WTC11 (cell line): ENCODE measurements at places on chromosomes 13 and 19.
A peak's percentile ranks its signal among the peaks of the same experiment; 100 is the strongest.

DNA sequence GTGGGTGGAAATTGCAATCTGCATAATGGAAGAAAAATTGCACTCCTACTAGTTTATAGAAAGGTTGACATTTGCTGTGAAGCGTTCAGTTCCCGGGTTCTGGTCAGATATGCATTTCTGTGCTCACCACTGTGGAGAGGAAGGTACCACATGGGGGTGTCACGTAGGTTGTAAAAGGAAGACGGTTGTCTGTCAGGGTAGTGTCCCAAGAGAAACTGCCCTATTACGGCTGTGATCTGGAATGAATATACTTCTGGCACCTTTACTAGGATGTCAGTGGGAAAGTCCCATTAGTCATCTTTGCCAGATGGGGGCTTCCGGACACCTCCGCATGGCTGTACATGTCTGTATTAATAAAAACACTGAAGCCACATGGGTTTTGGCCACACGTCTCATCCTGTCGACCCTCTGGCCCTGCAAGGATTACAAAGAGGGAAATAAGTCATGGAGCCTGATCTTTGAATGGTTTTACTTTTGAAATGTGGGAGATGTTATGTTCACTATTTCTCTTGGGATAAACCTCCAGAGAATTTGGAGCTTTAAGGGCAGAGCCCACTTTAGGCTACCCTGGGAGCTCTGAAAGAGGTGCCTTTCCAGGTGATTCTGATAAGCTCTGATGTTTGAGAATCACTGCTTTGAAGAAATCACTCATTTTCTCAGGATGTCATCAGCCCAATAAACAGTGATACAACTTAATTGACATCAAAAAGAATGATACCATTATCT is 133.9 kb downstream of the AKAP11 start:
- no peak for DNase-seq

GRCh38 chr19:8366121-8366581 is 2.2 kb downstream of the ANGPTL4 start:
- no peak for DNase-seq

DNA sequence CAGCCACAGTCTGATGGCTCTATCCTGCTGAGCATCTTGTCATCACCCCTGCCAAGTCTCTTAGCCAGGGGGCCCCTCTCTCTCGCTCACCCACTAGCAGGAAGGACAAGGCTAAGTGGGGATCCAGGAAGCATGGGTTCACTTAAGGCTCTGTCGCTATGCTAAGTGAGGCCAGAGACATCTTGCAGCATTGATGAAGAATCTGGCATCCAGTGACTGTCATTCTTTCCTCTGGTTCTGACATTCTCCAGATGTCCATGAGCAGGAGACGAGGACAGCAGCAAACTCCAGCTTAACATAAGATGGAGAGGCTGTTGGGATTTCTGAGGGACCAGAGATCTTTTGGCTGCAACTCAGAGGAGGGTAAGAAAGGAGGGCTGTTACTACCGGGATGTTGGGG is 230.2 kb downstream of the TSHZ3 start:
- DNase-seq: no peak

DNA sequence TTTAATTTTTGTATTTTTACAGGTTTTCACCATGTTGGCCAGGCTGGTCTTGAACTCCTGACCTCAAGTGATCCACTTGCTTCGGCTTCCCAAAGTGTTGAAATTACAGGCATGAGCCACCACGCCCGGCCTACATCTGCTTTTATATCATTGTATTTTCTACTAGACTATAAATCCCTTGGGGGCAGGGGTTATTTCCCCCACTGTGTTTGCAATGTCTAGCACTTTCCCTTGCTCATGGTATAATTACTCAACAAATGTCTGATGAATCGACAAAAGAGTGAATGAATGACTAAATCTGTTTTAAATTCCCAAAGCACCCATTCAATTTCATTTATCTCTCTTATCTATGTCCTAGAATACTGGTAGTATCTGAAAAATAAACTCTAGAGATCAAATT is 244.5 kb upstream of the CSNK1A1L start:
- no peak for DNase-seq

DNA sequence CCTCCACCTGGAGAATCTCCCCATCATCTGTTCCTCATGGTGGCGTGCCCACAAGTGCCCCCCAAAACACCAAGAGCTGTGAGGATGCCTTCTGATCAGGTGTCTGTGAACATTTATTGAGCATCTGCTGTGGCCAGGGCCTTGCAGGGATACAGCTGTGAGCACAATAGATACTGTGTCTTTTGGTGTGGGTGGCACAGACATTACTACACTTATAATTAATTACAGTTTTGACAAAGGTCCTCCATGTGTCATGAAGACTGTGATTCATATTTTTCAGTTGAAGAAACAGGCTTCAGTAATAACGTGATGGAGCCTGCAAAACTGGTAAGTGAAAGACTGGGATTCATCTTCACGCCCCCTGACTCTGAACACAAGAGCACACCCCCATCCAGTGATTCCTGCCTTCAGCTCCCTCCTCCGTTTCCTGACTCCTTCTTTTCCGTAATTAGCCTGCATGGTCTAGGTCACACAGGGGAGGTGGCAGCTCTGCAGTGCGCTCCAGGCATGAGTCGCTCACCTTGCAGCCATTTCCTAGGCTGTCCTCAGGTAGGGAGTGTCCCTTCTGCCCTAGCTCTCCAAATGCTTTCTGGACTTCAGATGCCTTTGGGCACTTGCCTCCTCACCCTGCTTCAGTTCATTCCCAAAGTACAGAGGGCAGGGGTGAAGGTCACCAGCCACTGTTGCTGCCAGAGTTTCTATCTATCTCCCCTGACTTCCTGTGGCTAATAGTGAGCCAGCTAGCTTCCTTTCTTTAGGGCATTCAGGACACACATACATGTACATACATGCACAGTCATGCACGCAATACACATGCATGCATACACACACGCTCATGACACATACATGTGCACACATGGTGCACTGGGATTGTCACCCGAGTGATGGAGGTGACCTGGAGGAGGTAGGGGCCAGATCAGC is 66.5 kb downstream of the SIAH3 start:
- no peak for DNase-seq

DNA sequence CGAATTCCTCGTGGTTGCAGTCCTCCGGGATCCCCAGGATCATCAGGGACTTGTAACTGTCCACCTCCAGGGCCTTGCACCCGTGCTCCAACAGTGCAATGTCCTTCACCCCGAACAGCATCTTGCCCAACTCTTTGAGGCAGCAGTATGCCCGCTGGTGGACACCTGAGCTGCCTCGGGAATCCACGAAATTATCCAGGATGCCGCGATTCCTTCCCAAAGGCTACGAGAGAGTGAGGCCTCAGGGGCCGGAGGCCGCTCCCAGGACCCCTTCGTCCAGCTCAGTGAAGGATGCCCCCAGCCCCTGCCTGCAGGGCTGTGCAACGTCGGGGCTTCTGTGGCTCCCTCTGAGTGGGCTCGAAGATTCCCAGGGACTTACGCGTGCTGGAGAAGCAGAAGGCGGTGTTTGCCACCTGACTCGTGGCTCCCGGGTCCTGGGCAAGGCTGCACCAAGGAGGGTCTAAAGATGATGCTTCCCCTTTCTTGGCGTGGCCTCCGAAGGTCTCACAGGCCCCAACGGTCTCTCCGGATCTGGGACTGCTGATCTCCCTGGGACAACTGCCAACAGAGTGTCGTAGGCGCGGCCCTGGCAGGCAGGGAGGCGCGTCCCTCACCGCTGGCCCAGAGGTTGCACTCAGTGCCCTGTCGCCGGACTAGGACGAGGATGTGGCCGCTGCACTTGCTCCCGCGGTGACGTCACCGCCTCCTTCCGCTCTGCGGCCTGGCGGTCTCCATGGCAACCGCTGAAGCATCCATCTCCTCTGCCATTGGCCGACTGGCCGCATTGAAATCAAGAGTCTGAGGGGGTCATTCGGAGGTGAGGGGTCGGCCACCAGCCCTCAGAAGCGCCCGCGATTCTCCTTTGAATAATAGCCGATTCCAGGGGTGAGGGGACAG is at the start of gene PNMA8C:
Gene PNMA8C, minus strand, starts transcription at position 698 of the 897 bp plus-strand sequence. Its CDS starts 577 bp downstream, at position 121.
- DNase-seq: peak; percentile 93

DNA sequence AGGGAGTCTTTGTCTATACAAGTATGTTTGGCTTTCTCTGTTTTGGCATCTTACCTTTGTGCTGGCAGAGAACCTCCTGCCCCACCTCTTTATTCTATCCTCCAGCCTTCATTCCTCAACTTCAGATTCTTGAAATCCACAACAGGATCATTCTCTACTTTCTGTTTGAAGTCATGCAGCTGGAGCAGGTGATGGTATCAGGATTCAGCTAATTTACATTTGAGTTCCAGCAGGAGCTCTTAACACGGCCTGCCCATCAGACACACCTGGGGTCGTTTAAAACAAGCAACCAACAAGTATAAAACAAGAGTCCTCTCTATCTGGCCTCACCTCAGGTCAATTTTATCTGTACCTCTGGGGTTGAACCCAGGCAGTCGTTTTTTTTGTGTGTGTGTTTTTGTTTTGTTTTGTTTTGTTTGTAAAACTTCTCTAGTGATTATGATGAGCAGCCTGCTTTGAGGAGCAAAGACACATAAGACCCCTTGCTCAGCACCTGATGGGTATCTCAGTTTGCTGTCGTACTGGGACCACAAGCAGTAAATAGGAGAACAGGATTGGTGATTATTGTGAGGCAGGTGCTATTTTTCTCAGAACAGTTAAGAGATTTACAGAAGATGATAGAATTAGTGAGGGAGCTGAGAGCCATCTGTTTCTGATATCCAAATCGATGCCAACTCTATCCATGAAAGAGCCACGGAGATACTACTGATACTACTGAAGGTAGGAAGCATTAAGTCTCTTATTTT is 78.4 kb downstream of the GPC6 start:
- no peak for DNase-seq

DNA sequence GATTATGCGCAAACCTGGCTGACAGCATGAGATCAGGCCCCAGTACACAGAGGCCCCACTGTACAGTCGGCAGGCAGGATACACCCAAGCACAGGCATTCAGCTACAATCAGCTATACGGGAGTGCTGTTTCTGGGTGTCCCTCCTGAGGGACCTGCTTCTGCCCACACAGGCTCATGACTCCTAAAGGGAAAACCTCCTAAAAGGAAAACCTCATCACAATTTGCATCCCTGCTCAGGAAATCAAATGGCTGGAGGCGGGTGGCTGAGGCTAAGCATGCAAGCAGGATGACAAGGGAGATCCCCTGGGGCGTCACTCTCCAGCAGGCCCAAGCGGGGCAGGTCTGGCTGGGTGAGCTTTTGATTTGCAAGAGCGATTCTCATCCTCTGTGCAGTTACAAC is 99.8 kb downstream of the CRYL1 start:
- DNase-seq: no peak

- no peak for DNase-seq
These were observed 27.2 kb upstream of the CALM3 start for GRCh38 chr19:46573679-46574498.

GRCh38 chr13:83753912-83754624 is 128.2 kb downstream of the SLITRK1 start:
- DNase-seq: no peak

DNA sequence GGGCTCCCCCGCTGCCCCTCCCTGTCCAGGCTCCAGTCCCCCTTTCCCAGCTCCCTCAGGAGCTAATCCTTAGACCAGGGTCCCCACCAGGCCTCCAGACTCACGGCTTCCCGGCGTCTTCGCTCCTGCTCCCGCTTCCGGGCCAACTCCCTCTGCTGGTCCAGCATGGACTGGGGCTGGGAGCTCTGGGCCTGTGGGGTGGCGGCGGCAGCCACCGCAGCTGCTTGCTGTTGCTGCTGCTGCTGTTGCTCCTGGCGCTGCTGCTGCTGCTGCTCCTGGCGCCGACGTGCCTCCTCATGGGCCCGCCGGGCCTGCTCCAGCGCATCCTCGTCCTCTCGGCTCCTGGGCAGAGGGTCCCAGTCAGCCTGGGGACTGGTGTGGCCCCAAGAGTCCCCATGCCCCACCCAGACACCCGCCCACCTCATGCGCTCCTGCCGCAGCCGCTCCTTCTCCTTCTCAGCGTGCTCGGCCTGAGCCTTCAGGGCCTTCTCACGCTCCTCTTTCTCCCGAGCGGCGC is 6.4 kb upstream of the EPHX3 start:
- peak; percentile 29 for DNase-seq

DNA sequence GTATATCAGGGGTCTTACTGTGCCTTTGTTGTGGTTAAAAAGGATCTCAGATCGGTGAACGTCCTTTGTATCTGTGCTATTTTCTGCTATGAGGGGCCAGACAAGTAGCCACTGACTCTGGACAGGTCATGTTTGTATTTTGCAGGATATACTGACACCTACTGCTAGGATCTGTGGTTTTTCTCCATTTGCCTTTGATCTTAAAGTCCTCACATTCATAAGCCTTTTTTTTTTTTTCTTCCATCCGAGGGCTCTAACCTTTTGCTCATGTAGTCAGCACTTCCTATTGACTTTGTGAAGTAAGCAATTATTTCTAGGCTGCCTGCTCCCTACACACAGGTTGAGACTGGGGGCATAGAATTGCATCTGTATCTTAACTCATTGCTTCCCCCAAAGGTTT is 106.2 kb downstream of the SLITRK5 start:
- DNase-seq: no peak

DNA sequence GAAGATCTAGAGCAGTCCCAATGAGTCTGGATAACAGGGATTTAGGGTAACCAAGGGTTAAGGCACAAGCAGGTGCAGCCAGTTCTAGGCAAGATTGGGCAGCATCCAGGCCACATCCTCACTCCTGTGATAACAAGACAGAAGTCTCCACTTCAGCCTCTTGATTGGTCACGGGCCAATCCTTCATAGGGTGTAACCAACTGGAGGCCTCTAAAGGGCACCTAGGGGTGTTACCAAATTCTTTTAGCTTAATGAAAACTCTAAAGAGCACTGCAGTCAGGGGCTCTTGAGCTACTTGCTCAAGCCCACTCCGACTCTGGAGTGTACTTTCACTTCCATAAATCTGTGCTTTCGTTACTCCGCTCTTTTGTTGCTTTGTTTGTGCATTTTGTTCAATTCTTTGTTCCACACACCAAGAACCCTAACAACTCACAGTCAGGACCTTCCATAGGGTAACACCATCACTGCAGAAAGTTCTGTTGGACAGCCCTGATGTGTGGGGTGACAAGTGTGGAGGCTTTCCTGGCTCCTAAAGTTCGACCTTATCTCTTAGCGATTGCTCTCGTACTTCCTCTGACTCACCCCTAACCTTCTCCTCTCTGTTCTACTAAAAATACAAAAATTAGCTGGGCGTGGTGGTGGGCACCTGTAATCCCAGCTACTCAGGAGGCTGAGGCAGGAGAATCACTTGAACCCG is 36.1 kb downstream of the ZSWIM9 start:
- DNase-seq: no peak

GRCh38 chr19:4904481-4904880 is 1.8 kb upstream of the ARRDC5 start:
- no peak for DNase-seq

GRCh38 chr13:110328573-110328972 is 21.5 kb downstream of the COL4A2 start:
- no peak for DNase-seq

- no peak for DNase-seq
These were observed 49.4 kb downstream of the SACS start for GRCh38 chr13:23384111-23384510.
